ENCODE measurements at places on chromosomes 4 and X.

DNA sequence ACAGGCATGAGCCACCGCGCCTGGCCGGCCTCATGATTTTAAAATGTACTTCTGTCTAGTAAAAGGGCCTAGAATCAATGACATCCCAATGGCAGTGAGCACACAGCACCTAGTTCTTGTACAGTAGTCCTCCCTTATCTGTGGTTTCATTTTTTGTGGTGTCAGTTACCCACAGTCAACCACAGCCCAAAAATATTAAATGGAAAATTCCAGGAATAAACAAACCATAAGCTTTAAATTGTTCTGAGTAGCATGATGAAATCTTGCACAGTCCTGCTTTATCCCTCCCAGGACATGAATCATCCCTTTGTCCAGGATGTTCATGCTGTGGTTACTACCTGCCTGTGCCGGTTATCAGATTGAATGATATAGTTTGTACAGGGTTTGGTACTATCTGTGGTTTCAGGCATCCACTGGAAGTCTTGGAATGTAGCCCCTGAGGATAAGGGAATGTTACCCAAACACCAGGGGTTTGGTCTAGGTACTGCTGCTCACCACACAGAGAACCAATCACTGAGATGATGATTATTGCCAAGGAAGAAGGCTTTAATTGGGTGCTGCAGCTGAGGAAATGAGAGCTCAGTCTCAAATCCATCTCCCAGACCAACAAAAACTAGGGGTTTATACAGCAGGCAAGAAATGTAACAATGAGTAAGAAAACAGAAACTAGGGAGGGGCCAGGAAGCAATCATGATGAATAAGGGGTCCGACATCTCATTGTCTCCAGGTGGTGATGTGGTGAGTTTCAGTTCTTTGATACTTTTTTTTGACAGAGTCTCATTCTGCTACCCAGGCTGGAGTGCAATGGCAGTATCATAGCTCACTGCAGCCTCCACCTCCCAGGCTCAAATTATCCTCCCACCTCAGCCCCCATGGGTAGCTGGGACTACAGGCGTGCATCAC is 16.2 kb upstream of the FHL1 start:
- no peak for DNase-seq

- DNase-seq, result no peak
These were observed 234.8 kb downstream of the IL15 start for GRCh38 chr4:141871086-141871770.

DNA sequence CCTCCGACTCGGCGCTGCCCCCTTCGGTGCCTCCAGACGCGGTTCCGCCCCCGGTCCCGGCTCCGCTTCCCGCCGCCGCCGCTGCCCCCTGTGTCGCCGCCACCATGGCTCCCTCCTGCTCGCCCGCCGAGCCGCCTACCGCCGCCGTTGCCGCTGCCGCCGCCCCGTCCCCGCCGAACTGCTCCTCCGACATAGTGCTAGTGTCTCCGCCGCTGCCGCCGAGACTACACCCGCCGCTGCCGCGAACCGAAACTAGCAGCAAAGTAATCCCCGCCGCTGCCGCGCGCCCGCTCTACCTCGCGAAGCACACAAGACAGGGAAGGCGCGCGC is 340 bp downstream of the HNRNPD start:
- DNase-seq, result no peak

DNA sequence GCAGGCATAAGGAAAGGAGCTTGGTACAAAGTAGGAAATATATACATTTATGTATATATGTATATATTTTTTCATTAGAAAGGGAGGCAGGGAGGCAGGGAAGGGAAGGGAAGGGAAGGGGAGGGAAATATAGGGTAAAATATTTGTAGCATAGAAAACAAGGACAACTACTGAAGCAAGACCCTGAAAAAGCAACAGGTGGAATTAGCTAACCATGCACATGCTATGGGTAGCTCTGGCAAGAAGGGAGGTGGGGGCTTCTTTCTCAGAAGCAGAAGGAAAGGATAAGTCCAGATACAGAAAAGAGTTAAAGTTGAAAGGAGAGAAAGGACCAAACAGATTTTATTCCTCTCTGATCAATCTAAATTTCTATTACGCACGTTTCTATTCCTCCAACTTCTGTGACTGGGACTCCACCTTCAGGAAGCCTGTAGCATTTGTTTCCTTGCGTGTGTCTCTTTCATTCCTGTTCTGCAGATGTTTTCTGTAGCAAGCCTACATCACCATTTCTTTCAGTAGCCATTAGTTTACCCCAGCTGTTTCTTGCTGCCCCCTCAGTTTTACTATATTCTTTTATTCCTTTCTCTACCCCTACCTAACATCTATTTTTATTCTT is 82.9 kb downstream of the OR13H1 start:
- DNase-seq, result no peak

DNA sequence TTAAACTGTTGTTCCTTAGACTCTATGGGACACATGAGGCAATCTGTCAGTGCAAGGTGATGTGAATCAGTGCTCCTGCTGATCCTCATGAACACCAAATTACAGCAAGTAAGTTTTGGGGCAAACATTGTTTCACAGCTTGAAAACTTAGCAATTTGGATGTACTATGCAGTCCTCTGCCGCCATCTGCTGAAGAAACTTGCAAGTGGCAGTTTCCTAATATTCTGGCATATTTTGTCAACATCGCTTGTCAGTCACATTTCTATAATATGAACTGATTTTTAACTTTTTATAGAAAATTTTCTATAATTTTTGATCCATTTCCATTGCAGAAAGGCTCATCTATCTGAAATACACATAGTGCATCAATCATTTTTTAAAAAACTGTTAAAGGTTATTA is 56.3 kb downstream of the ZAR1 start:
- no peak for DNase-seq

DNA sequence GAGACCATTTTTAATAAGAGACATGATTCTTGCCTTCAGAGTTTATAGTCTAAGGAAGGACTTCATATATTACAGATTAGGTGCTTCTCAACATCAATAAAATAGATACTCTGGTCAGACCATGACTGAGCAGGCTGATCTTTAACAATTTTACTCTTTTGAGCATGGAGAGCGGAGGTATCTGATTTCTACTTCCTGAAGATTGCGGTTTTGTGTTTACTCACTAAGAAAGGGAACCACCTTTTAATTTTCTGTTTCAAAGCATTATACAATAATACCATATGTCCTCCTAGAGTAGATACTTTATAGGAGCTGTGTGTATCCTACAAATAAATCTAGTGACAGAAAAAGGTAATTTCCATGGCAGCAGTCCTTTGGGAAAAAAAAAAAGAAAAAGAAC is 12.5 kb downstream of the MORC4 start:
- DNase-seq, result no peak

GRCh38 chrX:110051559-110051958 is 48.6 kb downstream of the TMEM164 start:
- DNase-seq, result no peak

DNA sequence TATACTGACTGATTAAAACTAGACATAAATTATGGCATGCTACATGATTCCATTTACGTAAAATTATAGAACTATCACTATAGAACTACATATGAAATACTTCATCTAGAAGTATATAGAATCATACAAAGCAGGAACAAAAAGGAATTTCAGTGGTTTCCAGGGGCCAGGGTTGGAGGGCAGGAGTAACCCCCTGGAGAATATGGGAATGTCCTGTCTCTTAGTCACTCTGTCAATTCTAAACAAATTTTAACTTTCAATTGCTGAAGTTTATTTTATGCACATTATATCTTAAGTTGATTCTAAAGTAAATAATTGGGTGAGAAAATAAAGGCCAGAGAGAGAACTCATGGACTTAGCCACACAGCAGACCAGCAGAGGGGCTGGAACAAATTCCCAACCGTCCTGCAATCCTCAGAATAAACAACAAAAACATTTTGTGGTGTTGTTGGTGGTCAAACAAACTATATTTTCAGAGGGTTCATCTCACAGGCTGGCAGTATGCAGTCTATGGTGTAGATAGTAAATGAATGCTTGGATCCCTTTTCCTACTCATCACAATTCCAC is 476.9 kb upstream of the SLIT2 start:
- no peak for DNase-seq

DNA sequence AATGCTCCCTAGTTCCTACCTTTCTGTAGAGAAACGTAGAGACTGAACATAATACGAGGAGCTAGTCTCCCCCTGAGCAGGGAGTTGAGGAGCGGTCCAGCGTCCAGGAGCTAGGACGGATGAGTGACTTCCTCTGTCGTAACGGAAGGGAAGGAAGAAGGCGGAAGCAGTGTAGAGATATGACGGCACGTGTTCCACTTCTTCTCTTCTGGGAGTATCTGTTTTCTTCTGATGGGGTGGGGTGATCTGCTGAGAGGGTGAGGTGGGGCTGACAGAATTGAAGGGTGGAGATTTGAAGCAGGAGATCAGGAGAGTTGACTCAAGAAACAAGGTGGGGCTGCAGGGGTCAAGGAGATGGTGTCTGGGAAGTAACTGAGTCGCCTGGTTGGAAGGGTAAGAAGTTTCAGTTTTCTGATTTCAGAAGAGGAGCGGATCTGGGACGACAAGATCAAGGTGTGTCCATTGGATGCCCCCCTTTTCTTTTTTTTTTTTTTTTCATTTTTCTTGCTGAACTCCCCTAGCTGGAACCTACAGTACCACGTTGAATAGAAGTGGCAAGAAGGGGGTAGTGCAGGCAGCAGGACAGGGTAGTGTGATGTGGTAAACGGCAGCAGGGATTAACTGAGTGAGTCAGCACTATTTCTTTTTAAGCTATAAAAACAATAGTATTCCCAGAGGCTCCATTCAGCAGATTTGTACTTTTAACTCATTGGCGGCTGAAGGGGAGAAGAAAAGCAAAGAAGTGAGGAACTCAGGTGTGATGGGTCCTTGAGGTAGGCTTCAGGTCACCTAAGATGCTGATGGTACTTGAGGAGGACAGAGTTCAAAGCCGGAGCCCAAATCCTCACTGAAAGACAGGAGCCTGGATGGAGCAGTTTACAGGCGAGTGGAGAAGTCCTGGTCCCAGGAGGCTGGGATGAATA is 50.8 kb upstream of the SETD7 start:
- no peak for DNase-seq
